Stimulated activated CD4-positive, alpha-beta T cell treated with anti-CD3 and anti-CD28 coated beads, TNF-alpha, amount 100 ng/mL, for 24 hours (primary cell): ENCODE measurements at places on chromosomes 12 and 14.

- DNase-seq: no peak
These were observed 14.2 kb downstream of the HEBP1 start for GRCh38 chr12:12985817-12986408.

GRCh38 chr14:103122947-103123633 is at the start of gene TNFAIP2:
TSS of gene TNFAIP2 (plus strand) at chr14:103123461. CDS start at chr14:103126458, 2,997 bp downstream.
- no peak for DNase-seq

GRCh38 chr12:56337753-56338251 is 882 bp upstream of the IL23A start:
- DNase-seq: no peak

DNA sequence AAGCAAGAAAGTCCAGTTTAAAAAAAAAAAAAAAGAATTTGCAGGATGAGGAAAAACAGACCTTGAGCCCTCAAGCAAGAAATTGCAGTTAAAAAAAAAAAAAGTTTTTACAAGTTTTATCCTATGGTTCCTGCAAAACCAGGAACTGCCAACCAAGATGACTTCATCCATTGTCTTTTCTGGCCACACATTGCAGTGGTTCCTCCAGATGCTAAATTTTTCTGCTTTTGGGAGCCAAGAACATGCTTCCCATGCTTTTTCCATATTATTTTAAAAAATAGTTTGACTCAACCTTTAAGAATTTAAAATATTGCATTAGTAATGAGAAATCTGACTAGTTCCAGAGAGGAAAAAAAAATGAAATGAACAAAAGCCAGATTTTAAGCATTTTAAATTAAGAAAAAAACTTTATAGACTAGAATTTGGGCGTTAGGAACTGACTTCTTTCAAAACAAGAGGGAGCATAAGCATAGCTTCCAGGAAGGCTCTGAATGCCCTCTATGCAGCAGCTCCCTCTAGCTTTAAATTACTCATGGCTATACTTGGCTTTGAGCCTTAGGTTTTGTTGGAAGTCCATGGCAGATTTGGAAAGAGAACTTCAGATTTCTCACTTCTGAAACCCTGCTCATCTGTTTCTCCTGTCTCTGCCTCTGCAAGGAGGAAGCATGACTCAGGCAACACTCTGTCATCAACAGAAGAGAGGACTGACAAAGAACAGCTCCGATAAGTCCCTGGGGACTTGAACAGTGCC is 124.5 kb downstream of the GPR65 start:
- DNase-seq: no peak

- no peak for DNase-seq
These were observed 109.8 kb downstream of the ACSS3 start for GRCh38 chr12:81187686-81188085.

DNA sequence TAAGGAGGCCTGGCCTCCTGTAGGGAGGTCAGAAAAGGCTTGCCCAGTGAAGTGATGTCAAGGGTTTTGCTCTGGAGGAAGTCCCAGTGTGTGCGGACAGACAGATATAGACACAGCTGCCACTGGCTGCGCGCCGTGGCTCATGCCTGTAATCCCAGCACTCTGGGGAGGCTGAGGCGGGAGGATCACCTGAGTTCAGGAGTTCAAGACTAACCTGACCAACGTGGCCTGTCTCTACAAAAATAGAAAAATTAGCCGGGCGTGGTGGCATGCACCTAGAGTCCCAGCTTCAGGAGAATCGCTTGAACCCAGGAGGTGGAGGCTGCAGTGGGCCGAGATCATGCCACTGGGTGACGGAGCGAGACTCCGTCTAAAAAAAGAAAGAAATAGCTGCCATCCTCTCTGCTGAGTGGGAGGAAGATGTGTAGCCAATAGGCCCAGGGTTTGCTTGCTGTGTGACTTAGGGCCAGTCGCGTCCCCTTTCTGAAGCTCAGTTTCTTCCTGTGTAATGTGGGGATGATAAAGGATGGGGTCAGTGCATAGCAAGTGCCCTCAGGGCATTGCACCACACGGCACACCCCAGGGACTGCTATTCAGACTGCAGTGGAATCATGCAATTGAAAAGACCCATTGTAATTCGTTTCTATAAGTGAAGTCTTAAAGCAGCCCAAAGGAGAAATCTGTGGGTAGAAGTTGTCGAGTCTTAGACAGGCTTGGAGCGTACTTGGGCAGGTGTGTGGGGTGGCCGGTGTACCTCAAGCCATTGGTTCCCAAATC is 18.7 kb upstream of the MLEC start:
- no peak for DNase-seq

DNA sequence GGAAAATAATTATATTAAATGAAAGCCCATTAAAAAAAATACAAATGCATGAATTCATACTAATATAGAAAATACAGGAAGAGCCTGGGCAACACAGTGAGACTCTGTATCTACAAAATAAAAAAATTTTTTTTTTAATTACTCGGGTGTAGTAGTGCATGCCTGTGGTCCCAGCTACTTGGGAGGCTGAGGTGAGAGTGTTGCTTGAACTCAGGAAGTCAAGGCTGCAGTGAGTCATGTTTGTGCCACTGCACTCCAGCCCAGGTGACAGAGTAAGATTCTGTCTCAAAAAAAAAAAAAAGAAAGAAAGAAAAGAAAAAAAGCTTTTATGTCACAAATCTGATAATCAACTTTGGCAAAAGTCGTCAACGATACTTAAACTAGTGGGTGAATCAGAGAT is 80.6 kb upstream of the PLEKHA5 start:
- no peak for DNase-seq

GRCh38 chr14:94581127-94581999 is at the start of gene SERPINA5:
TSS of gene SERPINA5 (plus strand) at chr14:94581426. CDS start at chr14:94587363, 5,937 bp downstream.
- DNase-seq: no peak

- DNase-seq: no peak
These were observed 82.6 kb downstream of the EML1 start for GRCh38 chr14:99875836-99876235.

DNA sequence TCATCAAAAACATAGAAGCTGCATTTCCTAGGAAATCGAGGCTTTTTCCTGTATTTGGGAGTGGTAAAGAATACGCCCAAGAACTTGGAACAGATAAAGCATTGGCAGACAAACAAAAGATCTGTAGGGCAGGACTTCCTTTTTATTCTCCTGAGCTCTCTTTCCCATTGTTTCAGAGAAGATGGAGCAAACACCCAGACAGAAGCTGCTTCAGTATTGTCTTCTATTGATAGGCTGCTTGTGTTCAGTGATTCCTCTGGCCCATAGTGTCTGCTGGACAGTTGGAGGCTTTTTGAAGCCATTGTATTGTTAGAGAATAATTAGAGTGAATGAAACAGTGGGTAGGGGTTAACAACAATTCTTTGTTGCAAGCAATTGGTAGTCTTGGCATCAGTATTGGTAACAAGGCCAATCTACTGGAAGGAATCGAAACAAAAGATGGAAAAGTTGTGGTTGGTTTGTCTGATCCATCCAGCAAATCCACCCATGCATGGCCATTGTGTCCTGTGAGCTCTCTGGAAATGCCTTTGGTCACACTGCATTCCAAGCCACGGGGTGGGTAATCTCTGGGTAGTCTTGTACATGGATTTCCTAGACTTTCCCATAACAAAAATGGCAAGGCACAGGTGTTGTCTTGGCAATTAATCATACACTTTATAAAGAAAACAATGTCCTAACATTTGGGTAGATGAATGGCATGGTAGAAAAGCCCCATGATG is 424.8 kb downstream of the RAD51B start:
- DNase-seq: no peak

- no peak for DNase-seq
These were observed 330.0 kb downstream of the RERGL start for GRCh38 chr12:17759982-17760381.

- no peak for DNase-seq
These were observed 324.4 kb upstream of the KITLG start for GRCh38 chr12:88904705-88905104.

DNA sequence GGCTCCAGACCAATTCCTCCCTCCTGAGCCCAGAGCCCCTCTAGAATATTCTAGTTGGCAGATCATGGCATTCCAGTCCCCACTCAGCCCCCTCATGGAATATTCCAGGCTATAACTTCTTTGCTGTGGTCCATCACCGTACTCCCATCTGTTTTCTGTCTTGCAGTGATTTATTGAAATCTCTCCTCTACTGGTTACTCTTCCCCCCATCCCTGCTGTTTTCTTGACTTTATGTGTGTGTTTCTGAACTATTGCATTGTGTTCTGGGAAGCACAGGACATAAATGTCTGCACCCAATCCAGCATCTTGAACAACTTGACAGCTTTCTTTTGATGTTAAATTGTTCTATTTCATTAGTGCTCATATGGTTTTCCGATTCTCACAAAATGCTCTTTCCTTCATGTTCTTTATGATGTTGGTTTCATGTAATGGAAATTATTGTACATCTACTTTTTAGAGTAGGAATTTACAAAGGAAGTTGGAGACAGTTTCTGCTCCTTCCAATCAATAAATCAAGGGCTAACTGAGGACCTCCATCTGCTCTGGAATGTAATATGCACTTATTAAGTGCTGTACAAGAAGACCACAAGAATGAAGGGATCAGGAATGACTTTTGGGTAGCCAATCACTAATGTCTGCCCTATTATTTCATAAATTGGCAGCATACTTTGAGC is 26.3 kb downstream of the PDE6H start:
- DNase-seq: no peak

DNA sequence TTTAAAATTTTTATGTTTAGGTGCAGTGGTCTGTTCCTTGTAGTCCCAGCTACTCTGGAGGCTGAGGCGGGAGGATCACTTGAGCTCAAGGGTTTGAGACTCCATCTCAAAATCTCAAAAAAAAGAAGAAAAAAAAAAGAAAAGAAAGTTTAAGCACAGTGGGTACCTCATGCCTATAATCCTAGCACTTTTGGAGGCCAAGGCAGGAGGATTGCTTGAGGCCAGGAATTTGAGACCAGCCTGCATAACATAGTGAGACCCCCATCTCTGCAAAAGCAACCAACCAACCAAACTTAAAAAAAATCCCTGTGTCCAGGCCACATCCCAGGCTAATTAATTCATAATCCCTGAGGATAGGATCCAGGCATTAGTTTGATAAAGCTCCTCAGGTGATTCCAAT is 3.4 kb upstream of the SALL2 start:
- no peak for DNase-seq

DNA sequence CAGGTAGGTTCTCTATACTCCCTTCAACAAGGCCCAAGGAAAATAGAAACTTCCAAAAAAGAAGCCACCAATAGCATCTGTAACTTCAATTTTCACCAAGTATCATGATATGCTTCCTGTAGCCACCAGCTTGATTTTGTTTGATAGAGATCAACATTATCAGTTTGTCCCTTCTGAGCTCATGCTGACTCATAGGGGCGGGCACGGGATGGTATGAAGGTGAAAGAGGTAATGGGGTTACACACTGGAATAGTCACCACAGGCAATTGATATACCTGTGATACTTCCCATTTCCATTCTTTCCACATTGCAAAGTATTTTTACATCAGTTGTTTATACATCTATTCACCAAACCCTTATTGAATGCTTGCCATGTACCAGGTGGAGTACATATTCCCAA is 134.1 kb downstream of the KCNA5 start:
- no peak for DNase-seq

GRCh38 chr12:56462565-56462964 is 5.8 kb upstream of the SPRYD4 start:
- no peak for DNase-seq

GRCh38 chr12:55693323-55694187 is 14.1 kb downstream of the ITGA7 start:
- no peak for DNase-seq

GRCh38 chr14:91341334-91341733 is 76.3 kb downstream of the CCDC88C start:
- no peak for DNase-seq

GRCh38 chr12:123164222-123164621 is 13.3 kb upstream of the PITPNM2 start:
- no peak for DNase-seq

GRCh38 chr12:87388376-87388775 is 640.8 kb downstream of the C12orf50 start:
- no peak for DNase-seq

GRCh38 chr12:46409974-46410373 is 37.4 kb upstream of the SLC38A2 start:
- DNase-seq: no peak

DNA sequence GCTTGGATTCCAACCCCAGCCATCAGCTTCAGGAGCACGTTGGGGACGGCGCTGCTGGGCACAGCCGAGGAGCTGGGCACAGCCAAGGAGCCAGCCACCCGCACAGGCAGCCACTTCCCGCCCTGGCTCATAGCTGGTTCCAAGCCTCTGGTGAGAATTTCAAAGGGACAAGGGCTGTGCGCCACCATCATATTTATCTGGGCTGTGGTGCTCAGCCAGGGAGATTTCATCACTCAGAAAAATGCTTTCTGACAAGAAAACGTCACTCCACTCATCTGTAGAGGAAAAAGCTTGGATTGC is 66.4 kb downstream of the GALNT9 start:
- DNase-seq: no peak

DNA sequence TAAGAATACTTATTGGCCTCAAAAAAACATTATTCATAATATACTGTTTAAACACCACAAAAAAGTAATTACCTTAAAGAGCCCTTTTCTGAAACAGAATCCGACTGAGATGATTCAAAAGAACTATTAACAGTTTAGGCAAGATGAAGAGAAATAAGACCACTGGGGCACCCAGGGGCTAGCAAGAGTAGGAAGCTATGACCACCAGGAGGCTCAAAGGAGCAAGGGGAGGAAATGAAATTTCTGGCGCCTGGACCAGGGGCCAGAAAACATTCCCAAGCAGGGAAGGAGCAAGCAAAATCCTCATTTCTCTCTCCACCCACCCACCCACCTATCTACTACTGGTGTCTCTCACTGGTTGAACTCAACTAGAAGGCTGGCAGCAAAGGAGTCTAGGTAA is 6.3 kb upstream of the DCAF4 start:
- DNase-seq: no peak

DNA sequence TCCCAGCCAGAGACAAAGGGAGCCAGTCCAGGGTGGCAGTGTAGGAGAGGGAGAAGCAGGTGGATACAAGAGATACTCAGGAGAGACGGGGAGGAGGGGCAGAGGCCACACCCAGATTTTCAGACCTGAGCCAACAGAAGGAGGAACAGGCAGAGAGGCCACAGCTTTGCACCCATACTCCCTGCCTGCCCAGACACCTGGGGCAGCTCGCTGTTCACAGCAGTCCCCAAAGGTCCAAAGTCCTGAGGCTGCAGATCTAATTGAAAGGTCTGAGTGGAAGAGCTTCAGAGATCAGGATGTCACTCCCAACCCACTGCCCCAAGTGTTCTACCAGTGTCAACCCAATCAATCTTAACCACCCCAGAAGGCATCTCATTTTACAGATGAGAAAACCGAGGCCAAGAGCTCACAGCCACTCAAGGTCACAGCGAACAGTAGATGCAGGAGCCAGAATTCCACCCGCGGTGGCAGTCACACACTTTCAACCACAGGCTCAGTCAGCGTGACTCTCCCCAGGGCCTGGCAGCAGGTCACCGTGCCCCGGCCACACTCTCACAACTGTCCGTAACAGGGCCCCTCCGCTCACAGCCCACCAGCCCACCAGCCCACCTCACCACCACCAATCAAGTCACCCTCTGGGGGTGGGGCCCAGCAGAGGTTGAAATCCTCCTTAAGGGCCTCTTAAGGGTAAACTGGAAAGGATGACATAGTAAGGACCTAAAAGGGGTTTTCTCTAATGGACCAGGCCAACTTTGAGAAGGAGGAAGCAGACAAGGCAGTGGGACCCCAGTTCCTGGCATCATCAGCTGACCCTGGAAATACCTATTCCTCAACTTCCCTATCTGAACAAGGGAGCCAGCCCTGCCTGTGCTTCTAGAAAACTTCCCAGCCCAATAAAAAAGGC is 33.3 kb downstream of the ACTN1 start:
- no peak for DNase-seq

GRCh38 chr12:84270470-84271140 is 642.0 kb downstream of the SLC6A15 start:
- DNase-seq: no peak
